Naive thymus-derived CD8-positive, alpha-beta T cell (primary cell): ENCODE measurements at places on chromosomes 16 and 17.

DNA sequence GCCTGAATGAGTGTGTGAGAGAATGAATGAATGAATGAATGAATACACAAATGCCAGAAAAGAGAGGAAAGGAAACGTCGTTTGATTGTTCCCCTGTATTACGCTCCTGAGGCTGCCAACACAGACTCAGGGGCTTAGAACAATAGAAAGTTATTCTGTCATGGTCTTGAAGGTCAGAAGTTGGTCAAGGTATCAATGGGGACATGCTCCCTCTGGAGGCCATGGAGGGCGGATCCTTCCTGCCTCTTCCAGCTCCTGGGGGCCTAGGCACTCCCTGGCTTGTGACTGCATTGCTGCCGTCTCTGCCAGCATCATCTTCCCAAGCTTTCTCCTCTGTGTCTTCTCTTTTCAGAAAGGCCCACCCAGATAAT lies 1.5 kb upstream of the SLC38A8 start:
- DNase-seq = no peak

DNA sequence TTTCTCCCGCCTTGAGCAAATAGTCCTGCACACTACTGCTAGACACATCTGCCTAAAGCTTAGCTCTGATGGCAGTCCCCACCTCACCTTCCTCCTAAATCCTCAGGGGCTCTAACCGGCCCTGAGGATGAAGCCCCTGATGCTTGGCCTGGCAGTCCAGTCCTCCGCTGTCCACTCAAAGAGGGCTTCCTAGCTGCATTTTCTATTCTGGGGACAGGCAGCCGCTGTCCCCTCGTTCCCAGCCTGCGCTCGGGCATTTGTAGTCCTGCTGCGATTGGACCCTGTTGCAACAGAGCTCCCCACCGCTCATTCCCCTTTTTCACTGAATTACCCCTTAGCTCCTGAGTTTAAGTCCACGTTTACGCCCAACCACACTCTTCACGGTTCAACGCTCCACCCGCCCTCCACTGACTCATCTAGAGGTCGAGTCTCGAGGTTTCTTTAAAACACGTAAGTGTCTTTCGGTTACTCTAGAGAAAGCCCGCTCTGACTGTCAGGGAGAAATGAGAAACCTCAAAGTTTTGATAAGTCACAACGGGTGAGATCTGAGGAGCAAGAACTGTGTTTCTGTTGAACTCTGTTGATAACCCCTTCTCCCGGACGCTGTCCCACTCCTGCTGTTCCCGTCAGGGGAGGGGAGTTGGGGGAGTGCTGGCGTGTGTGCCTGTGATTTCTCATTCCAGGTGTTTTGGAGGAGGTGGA lies 4.5 kb downstream of the CCR7 start:
- peak; percentile 73 for DNase-seq

- no peak for DNase-seq
Observed at GRCh38 chr17:12985431-12986293, 32.2 kb downstream of the ELAC2 start.

DNA sequence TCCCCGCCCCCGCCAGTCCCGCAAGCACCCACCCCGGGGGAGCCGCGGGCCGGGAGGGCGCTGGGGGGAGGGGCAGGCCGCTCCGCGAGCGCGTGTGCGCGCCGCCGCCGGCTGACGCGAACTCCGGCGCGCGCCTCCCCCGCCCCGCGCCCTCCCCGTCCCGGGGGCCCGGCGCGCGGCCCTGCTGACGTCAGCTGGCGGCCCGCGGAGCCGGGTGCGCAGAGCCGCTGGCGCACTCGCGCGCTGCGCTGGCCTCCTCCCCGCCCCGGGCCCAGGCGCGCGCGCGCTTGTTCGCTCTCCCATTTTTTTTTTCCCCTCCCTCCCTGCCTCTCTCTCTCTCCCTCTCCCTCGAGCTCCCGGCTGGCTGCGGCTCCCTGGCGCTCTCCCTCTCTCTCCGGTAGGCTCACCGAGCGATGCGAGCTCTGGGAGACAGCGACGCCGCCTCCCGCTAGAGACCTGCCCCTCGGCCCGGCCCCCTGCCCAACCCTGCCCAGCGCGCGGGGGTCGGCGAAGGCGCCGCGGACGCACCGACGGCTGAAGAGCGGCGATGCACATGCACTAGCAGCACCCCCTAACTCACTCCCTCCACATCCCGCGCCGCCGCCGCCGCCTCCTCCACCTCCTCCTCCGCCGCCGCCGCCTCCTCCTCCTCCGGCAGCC lies at the start of gene GNAO1:
GNAO1 (plus strand) TSS at position 334 of the 660 bp plus-strand sequence. CDS start 747 bp downstream, outside the sequence.
- DNase-seq = peak; percentile 39

DNA sequence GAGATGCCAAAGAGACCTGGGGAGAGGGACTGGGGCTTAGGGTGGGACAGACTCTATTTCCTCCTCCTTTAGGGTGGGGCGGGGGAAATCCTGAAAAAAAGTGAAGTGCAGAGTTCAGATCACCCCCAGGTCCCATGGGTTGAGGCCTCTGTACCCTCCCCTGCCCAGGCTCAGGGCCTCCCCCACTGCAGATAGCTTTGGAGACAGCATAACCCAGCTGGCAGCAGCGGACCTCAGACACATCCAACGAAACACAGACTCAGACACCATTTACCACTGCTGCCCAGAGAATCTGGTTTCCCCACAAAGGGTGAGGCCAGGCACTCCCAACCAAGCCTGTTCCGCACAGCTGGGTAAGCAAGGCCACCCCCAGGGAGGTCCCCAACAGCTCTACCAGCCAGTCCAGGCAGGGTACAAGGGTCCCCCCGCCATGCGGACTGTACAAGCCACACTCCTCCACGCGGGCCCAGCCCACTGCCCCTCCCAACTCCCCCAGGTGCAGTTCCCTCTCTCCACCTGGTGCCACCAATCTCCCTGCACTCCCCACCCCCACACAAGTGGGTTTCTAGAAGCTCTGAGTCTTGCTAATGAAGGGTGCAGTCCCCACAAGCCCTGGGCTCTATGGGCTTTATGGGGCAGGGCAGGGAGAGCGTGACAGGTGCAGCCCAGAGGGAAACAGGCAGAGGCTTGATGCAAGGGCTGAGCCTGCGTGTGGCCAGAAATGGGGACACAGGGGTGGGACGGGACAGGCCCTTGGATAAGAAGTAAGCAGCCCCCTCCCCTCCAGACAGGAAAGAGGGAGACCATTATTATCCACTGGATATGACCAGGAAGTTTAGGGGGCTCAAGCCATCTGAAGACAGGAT lies 8.9 kb downstream of the RHBDF2 start:
- no peak for DNase-seq
